Lung (tissue), 17 donors: ENCODE measurements at places on chromosomes 12 and 14. TPM values are rescaled to one million over a fixed set of nuclear protein-coding genes. Genes with fewer than 3 reads are reported as not detected.

- DNase-seq, result no peak
These were observed 82.8 kb upstream of the KCNA1 start for GRCh38 chr12:4826909-4827308.

DNA sequence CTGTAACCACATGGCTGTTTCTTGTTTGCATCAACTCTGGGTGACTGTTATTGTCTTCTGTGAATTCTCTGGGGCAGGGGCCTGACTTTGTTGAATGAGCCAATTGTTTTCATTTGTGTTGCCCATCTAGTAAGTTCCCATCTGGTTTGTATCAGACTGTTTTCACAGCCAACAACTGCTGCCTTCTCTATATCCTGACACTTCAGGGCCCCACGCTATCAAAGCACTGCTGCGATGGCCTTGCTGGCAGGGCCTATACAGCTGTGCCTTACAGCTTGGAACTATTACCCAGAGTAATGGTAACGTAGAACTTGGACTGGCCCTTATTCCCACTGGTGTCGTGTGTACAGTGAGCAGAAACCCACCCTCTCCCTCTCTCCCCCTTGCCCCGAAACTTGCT lies 104.3 kb upstream of the DACT1 start:
- peak; percentile 89 for DNase-seq

DNA sequence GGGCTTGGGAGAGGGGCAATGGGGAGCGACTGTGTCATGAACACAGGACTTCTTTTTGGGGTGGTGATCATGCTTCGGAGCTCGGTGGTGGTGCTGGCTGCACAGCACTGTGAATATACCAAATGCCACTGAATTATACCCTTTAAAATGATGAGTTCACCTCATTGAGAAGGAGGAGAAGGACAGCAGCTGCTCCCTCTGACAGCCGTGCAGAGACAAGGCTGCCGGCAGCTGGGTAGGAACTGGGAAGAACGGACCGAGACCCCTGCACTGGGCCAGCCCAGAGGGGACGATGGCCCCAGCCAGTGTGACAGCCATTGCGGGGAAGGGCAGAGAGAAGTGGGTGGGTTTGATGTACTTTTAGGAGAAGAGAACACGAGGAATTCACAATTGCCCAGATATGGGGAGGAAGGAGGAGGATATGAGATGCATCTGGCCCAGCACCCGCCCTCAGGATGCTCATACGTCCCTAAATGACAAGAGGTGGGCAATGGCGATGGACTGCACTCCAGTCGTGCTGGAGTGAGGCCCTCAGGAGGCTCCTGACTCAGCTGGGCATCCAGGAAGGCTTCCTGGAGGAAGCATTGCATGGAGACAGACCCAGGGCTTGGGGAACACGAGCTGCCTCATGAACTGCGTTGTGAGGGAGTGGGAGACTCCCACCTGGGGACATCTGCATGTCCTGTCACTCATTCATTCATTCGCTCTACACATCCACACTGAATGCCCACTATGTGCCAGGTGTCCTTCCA lies 64.3 kb upstream of the C14orf180 start:
- DNase-seq, result no peak

- no peak for DNase-seq
These were observed 35.6 kb downstream of the ZNF664 start for GRCh38 chr12:124008595-124008994.

DNA sequence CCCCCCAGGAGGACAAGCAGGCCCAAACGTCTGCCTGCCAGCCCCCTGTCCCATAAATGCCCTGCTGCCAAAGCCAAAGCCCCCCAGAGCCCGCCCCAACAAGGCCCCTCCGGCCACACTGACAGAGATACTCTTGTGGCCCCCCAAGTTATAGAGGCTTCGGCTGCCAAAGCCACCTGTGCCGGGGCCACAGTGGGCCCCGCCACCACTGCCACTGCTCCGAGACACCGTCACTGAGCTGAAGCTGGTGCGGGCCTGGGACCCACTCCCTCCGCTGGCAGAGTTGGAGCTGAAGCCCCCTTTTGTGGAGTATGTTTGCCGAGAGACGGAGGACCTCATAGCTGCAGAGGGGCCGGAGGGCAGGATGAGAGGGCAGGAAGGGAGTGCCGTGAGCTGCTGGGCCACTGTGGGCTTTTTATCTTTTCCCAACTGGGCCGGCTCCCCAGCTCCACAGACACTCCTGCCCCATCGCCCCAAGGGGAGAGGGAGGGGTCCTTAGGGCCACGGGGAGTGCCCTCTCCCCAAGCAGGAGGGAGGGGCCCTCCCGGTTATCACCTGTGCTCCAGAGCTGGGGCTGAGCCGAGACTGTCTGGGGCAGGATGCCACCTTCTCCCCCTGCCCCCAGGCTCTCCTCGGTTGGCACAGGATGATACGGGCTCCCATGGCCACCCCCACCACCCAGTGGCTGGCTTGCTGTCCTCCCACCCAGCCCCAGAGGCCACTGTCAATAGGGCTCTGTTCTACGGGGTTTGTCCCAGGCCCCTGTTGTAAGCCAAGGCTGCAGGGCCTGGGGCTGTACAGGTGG lies at the start of gene KRT79:
KRT79 (minus strand) TSS at position 390 of the 805 bp plus-strand sequence; CDS start at position 339, 51 bp downstream.
- DNase-seq, result no peak

GRCh38 chr14:33504246-33505099 lies 446.4 kb downstream of the EGLN3 start:
- no peak for DNase-seq

APOF gene
- total RNA-seq, result 0.12 TPM

RPGRIP1 gene
- total RNA-seq, result 0.65 TPM

GRCh38 chr12:85152311-85152729 lies 116.2 kb downstream of the LRRIQ1 start:
- DNase-seq, result peak; percentile 54

GARIN6 gene
- not detected for total RNA-seq

DNA sequence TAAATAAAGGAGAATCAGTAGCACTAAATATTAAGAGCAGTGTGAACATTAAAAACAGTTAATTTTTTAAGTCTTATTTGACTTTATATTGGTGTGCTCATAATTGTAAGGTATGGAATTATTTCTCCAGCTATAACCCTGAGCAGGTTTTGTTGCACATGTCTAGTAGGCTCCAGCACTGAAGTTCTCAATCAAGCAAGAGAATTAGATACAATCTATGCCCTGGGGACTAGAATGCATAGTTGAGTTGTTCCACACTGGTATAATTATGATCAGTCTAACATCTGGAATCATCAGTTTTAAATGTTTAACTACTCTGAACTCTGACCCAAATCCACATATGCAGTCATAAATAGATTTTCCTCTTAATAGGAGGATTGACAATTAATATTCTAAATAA lies 257.8 kb upstream of the ARHGAP5 start:
- no peak for DNase-seq

DNA sequence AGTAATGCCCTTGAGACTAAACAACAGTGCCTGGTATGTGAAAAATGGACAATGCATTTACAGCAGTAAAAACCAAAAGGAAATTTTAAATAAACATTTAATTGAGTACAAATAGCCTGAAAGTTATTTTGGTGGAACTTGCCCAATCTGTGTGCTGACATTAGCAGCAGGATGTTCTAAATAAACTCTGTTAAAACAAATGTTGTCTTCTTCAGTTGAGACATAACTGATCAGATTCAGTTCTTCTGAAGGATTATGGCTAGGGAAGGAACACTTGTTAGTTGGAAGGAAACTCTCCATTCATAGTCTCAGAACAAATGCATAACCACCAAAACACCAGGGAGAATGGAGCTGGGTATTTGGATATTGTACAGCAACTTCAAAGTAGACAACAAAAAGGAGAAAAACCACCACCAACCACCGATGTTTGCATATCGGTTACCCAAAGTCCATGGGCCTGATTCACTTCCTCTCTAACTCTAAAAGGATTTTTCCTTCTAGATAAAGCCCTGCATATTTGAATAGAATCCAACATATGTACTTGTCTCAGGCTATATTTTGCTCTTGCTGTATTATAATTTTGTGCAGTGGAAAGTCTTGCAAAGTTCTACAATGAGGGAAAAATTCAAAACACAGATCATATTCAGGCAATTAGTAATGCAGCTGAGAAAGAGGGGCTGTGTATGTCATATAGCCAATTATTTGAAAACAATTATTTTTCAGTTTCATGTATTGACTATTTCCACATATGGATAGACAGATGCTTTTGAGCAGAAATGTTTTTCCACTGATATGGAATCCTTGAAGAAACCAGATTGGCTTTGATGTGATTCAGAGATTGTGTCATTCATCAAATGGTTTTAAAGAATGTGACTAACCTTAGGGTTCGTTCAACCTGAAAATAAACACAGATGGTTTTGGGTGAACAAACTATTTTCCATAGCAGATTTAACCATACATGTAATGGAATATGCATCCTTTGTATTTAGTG lies 152.2 kb upstream of the BMP4 start:
- DNase-seq, result no peak

GPR84 gene
- 2.6 TPM for total RNA-seq
